Activated CD4-positive, alpha-beta T cell treated with anti-CD3 and anti-CD28 coated beads, Interleukin-2, amount 10 ng/mL, durations not matched to agents 7 days and 5 days (primary cell): ENCODE measurements at places on chromosomes 3 and 15. TPM values are rescaled to one million over a fixed set of nuclear protein-coding genes. Genes with fewer than 3 reads are reported as not detected.

The IL20RB gene
- 1.6 TPM for total RNA-seq

The GPR171 gene
- 144 TPM for total RNA-seq

The LRTM1 gene
- total RNA-seq: not detected

- peaks cover 39% of the 10 kb centered on the region for H3K4me1 ChIP-seq
- H3K27ac ChIP-seq: no peak overlapping the region
- DNase-seq: no peak
- no peaks in the 10 kb centered on the region for H3K27me3 ChIP-seq
- no peak overlapping the region for H3K4me3 ChIP-seq
These were observed 23.5 kb upstream of the STIMATE start for GRCh38 chr3:52920841-52921240.

DNA sequence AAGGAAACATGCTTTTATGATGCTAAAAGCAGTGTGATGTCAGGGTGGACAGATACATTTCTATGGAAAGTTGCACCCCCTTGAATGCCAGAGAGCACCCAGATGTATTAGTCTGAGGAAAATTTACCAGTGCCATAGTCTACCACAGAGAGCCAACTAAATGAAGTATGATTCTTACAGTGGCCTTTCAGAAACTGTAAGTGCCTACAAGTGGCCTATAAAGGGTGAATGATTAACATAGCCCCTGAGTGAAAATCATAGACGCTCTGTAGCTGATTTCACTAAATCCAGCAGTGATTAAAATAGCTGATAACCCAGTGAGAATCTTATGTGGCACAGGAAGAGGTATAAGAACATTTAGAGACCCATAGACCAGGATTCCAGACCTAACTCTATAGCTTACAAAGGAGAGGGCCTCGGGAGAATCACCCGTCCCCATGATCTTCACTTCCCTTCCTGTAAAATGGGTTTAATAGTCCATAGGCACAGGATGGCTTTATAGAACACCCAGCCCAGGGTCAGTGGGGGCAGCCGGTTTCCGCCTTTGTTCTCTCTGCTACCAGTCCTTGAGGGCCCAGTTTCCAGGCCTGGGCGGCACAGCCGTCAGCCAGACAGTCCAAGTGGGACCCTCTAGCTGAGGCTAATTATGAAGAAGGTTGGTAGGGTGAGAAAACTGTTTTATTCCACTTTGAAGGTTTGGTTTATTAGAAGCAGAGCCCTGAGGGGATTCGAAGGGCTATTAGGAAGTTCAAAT, 35.5 kb upstream of the CACNA2D3 start:
- H3K36me3 ChIP-seq: no peaks in the 10 kb centered on the region
- peaks cover 35% of the 10 kb centered on the region for H3K27me3 ChIP-seq
- DNase-seq: no peak
- no peak overlapping the region for H3K4me3 ChIP-seq
- no peak overlapping the region for H3K27ac ChIP-seq
